Bronchial epithelial cell (primary cell): ENCODE measurements at places on chromosomes 1 and 21. TPM values are rescaled to one million over a fixed set of nuclear protein-coding genes. Genes with fewer than 3 reads are reported as not detected.

The SPRR1B gene
- total RNA-seq: 11.8 and 91.5 TPM in 2 replicates

The KCNJ15 gene
- 0.38 and 2.1 TPM in 2 replicates for total RNA-seq

The SELP gene
- total RNA-seq: not detected in 2 replicates

The SLC22A15 gene
- total RNA-seq: 20.1 and 22.6 TPM in 2 replicates

The TMPRSS2 gene
- 3.7 and 12.0 TPM in 2 replicates for total RNA-seq

The AVPR1B gene
- total RNA-seq: not detected in 2 replicates

The SIM2 gene
- total RNA-seq: 0.26 TPM in 2 replicates

The CRNN gene
- 6.6 and 55.9 TPM in 2 replicates for total RNA-seq

The S100A7 gene
- total RNA-seq: 0.38 TPM in 1 of 2 replicates, not detected in the other

The GBP6 gene
- 12.4 and 67.2 TPM in 2 replicates for total RNA-seq

The AKNAD1 gene
- 0.26 TPM in 1 of 2 replicates, not detected in the other for total RNA-seq

The C1orf94 gene
- not detected in 2 replicates for total RNA-seq

The DDR2 gene
- total RNA-seq: 1.5 and 4.7 TPM in 2 replicates

The ERICH3 gene
- not detected in 2 replicates for total RNA-seq

The SH3BGRL3 gene
- total RNA-seq: 14.5 and 28.7 TPM in 2 replicates

The TEX38 gene
- total RNA-seq: not detected in 2 replicates

The APH1A gene
- 148 and 170 TPM in 2 replicates for total RNA-seq

The CD1C gene
- total RNA-seq: not detected in 2 replicates

The XCL1 gene
- not detected in 2 replicates for total RNA-seq

The E2F2 gene
- total RNA-seq: under 0.01 and 0.38 TPM in 2 replicates

The OR14K1 gene
- not detected in 2 replicates for total RNA-seq

The RNASEL gene
- 3.2 and 7.9 TPM in 2 replicates for total RNA-seq

The BLACAT1 gene
- total RNA-seq: 0.77 and 0.79 TPM in 2 replicates

The OR2L2 gene
- total RNA-seq: not detected in 2 replicates

The NR1I3 gene
- total RNA-seq: not detected in 2 replicates
